ENCODE measurements at places on chromosomes 1 and 21.
A peak's percentile ranks its signal among the peaks of the same experiment; 100 is the strongest.

DNA sequence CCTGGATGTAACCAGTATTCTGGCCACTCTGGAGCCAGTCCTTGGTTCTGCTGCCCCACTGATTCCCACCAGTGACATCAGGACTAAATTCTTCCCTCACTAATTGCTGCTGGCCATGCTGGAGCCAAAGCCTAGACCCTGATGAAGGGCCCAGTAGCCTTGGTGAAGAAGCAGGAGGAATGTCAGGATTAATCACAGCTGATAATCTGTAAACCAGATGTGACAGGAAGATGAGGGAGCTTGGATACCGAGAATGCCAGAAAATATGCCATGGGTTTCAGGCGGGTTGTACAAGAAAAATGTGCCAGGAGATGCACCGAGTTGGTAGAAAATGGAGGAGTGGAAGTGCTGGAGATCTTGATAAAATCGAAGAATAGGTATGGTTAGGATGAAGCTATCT, 119.0 kb upstream of the PPP2R5A start:
- no peak for DNase-seq

- DNase-seq: peak; percentile 1
Measured at GRCh38 chr21:45263534-45263933, 24.2 kb downstream of the POFUT2 start.

- no peak for DNase-seq
Measured at GRCh38 chr21:41597227-41597626, 89.3 kb upstream of the TMPRSS2 start.

DNA sequence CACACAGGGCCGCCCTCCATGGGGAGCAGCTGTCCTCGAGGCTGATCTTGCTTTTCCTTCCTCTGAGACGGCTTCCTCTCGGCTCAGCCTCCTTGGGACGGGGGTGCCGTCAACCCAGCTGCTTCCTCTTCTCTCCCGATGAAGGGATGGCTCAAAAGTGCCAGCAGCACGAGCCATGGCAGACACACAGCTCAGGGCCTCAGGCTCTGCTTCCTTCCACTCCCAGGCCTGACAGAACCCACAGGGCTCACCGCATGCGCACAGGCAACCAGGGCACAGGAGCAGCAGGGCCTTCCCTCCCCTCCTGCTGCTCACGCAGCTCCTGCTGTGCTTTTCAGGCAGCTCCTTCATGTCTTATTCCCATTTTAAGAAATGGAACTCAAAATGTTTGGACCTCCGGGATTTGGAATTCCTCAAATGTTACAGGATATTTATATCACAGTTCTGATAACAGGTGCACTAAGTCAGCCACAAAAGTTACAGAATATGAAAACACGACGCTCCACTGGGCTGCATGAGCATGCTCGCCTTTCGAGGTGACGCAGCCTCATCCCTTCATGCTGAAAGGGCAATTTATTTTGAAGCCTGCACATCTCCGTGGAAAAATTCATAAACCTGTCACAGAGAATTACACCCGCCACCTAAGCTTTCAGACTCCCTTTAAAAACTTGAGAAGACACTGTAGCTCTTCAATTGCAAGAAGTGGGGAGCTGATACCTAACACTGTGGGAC, 84.4 kb downstream of the HSF2BP start:
- DNase-seq: no peak

- no peak for DNase-seq
Measured at GRCh38 chr1:245829194-245829593, 674.4 kb downstream of the KIF26B start.

GRCh38 chr1:24102961-24103360, 9.0 kb downstream of the MYOM3 start:
- no peak for DNase-seq

GRCh38 chr1:56409112-56409691, 170.2 kb downstream of the PLPP3 start:
- no peak for DNase-seq

- no peak for DNase-seq
Measured at GRCh38 chr1:155205035-155205434, 2.7 kb downstream of the THBS3 start.

GRCh38 chr21:40270047-40270446, 402.8 kb downstream of the PCP4 start:
- no peak for DNase-seq

DNA sequence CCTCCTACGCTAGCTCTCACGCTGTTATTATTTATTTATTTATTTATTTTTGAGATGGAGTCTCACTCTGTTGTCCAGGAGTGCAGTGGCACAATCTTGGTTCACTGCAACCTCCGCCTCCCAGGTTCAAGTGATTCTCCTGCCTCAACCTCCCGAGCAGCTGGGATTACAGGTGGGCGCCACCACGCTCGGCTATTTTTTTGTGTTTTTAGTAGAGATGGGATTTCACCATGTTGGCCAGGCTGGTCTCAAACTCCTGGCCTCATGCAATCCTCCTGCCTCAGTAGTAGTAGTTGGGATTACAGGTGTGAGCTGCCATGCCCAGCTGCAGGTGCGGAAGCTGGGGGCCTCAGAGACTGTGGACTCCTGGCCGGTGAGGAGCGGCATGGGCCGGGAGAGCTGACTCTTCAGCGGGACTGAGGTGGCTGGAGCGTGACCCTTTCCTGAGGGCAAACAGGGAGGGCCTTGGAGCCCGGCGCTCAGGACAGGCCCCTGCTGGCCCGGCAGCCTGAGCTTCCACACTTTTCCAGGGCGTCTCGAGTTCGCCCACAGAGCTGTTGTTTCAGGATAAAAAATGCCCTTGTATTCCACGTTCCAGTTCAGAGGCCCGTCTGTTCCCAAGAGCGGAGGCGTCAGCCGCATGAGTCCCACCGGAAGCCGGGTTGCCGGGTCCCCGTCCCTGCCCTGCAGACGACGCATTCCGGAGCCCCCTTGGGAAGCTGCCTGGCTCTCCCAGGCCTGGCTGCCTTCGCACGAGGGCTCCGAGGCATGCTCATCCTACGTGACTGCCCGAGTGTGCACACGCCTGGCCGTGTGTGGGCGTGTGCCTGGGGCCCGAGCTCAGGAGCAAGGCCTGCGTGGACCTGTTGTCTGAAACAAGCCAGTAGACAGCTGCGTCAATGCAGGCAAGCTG, 126.2 kb downstream of the SIK1 start:
- no peak for DNase-seq

DNA sequence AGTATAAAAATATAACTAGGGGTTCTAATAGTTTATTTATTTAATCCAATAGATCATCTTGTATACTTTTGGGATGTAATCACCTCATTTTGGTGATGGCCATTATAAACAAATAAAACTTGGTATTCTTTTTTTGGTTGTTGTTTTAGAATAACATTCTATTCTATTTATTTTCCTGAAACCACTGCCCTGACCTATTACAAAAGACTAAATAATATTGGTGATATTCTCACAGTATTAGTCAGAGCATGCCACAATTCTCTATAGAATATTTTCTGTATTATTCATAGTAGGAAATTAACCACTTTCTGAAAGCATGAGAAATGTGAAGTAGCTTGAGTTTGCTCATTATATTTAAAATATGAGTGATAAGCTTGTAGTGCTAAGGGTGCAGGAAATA, 54.1 kb upstream of the LRRC7 start:
- DNase-seq: no peak

DNA sequence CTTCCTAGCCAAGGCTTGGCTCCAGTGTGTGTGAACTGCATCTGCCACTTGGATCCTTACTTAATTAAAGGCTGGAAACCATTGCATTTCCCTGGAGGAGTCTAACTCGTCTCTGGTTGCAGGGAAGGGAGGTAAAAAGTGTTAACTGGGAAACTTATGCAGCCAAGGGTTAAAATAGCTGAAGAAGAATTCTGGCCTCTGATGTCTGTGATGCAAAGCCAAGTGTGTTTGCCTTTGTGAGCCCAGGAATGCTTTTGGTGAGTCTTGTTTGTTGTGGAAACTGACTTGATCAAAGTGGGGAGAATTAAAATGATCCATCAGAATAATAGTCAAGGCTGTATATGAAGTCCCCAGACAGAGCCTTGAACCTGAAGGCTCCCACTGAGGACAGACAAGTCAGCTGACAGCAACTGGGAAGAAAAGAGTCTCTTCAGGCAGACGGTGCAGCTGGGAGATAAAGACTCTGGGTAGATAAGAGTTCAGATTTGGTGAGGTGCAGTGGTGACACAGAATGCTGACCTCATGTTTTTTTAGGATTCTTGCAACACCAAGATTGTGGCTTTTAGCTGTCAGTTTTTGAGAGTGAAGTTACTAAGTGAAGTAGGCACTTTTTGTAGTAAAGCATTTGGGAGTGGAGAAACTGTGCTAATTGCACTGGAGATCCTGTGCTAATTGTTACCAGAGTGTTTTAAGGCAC, 59.5 kb upstream of the WLS start:
- no peak for DNase-seq

- DNase-seq: no peak
Measured at GRCh38 chr1:216461466-216461865, 38.2 kb upstream of the USH2A start.
